WERI-Rb-1 (cell line): ENCODE measurements at places on chromosomes 2 and 18.

DNA sequence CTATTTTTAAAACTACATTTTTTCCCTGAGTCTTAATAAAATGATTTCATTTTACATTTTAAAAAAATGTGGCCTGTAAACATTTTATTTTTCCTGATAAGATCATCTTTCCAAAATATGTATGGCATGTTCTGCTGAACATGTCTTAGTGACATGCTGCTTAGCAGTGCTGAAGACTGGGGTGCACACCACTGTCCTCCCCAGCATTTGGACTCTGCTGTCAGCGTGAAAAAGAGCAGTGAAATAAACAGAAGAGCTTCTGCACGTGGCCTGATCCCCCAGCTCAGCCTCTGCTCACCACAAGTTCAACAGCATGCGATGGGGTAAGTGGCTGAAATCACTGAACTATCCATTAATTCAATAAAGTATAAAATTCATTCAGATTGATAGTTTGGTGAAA is 81.6 kb upstream of the ZNF521 start:
- no peak for DNase-seq

DNA sequence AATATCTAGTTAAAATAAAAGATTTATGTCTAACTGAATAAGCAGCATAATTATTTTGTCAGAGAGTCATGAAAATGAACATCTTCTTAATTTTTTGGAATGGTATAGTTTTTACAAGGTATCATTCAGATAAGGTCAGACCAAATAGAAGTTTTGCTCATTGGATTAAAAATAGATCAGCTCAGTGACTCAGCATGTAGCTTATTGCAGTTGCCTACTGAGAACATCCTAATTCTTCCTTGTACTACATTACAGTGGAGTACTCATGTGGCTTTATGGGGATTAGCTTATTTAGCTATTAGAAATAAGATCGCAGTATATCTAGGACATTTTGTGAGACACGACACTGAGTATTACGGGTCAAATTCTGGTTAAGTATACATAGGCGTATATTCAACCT is 38.2 kb upstream of the PPM1B start:
- no peak for DNase-seq

- no peak for DNase-seq
These were observed 5.4 kb downstream of the MPPE1 start for GRCh38 chr18:11902522-11903292.

DNA sequence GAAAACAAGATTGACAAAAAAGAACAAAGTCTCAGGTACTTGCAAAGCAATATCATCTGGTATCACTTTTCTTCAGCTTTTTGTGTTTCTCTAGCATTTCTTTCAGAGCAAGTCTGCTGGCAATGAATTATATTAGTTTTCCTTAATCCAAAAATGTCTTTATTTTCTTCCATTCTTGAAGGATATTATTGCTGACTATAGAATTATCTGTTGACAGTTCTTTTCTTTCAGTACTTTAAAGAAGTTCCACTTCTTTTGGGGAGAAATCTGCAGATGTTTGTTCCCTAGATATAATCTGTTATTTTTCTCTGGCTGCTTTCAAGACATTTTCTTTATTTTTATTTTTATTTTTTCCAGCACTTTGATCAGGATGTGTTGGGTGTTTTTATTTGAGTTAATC is 161.8 kb upstream of the SPRED2 start:
- DNase-seq: no peak

- DNase-seq: no peak
These were observed 91.2 kb upstream of the SULT1C3 start for GRCh38 chr2:108148555-108148954.

DNA sequence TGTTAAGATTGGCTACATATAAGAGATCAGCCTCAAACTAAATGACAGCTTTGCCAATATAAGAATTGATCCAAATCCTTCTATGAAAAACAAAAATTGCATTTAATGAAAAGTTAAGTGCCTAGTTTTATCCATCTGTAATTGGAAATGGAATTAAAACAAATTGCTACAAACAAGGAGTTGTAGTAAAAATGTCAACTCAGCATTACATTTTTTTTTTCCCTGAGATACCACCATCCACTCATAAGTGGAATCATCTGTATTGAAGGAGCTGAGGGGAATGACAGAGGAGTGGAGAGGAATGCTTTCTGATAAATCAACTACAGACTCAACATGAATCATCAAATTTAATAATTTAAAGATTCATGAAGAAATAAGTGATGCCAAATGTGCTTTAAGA is 601.8 kb downstream of the TMEM182 start:
- DNase-seq: no peak

DNA sequence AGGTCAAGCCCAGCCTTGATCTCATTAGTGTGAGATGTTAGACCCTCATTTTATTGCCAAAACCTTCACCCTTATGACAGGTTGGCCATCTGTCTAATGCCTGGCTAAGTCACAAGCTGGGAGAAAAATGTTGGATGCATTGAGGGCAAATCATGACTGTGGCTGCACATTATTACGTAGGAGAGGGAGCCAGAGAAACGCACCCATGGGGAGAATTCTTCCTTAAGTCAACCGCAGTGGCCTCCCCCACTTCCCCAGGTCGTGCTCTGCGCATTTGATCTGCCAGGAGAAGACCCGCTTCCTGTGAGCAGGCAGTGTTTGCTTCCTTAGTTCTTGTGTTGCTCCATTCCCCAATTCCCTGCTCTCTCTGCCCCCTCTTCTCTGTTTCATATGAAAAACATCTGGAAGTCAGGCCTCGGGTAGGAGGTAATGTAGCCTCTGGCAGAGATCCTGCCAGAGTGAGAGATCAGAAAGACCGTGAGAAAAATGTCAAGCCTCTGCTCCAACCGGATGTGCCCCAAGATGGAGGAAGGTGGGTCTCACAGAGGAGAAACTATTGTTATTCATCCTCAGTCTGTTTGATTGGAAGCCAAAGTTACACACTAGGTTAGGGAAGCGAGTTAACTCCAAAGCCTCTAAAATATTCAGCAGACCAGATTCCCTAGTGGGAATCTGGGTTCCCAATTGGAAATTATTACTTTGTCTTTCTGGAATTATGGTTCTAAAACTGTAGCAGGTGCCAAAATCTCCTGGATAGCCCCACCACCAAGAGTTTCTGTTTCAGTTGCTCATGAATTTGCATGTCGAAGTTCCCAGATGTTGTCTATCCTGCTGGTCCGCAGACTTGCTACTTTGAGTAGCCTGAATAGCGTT is 144.3 kb upstream of the PELI1 start:
- no peak for DNase-seq

DNA sequence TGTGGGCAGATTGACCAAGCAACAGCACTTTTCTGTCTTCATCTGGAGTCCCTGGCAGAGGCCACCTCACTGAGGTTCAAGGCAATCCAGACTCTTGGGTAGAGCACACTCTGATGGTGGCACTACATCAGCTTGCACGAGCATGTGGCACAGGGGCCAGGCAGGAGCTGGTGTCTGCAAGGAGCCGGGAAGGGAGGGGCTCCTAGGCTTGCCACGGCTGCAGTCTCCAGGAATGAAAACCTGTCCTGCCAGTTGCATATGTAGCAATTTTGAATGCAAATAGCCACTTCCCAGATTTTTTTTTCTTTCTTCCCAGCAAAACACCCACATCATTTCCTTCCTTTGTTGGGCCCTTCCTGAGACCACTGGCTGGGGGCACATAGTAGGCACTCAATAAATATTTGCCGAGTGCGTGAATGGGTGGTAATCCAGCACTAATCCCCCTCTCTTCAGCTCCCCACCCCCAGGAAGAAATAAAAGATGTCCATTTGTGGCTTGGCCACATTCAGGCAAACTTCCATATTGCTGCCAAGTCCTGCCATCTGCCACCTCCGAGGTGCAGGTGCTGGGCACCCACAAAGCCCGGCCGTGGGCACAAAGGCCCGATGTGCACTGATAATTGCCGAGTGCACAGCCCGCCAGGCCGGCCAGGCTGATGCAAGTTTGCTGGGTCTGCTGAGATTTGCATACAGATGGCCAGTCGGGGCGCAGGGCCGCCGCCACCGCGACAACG is 72.4 kb downstream of the MYCN start:
- no peak for DNase-seq

GRCh38 chr2:11835403-11835802 is 89.0 kb downstream of the LPIN1 start:
- DNase-seq: no peak

- no peak for DNase-seq
These were observed 3.3 kb downstream of the ARL5A start for GRCh38 chr2:151824886-151825285.

GRCh38 chr18:26317398-26317797 is 91.2 kb downstream of the TAF4B start:
- DNase-seq: no peak

DNA sequence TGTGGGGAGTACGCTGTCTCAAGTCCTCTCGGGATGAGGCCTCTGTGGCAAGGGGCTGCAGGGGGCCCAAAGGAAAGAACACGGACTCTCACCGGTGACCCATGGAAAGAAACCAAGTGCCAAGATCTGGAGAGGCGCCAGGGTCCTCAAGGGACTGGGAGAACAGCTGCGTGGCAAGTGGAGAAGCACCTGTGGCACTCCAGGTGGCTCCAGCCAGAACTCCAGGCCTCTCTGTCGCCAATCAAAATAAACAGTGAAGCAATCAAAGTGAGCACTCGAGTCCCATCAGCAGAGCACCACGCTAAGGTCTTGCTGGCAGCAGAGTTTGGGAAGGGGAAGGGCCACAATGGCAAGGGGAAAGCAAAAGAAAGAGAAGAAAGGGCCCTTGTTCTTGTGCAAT is 54.7 kb downstream of the BCL2 start:
- DNase-seq: no peak

DNA sequence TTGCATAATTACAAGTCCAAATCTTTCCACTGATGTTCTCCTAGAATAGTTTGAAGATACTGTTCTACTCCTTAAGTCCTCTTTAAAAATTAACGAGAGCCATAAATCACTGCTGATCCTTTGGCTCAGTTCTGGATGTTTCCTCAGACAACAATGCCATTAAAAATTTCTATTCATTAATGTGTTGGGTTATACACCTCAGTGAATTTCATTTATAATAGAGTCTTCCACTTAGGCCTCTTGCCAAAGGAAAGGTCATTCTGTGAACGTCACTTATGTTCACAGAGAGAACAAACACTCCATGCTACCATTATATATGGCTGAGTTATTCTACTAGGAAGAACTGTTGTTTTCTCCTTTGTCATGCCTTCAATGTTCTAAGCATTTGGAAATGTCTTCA is 1472.3 kb upstream of the CELF4 start:
- DNase-seq: no peak

DNA sequence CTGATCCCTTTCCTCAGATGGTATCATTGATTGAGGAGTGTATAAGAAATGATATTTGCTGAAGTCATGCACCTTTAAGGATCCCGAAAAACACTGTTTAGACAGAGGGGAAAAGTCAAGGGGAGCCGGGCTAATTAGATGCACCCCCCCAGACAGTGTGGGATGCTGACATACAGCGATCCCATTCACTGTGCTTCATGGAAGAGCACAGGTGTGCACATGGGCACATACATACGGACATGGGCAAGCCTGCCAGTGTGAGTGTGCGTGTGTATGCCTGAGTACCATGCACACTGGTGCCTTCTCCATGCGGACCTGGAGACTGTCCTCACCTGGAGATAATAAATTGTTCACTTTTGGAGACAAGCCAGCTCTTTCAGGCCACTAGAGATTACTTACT is 22.6 kb downstream of the MEIS1 start:
- DNase-seq: no peak

GRCh38 chr2:55986700-55987440 is 63.3 kb upstream of the EFEMP1 start:
- no peak for DNase-seq
